ENCODE measurements at places on chromosomes 3 and 15. TPM values are rescaled to one million over a fixed set of nuclear protein-coding genes. Genes with fewer than 3 reads are reported as not detected.

TSEN2 gene
- total RNA-seq = 22.0 TPM

DNA sequence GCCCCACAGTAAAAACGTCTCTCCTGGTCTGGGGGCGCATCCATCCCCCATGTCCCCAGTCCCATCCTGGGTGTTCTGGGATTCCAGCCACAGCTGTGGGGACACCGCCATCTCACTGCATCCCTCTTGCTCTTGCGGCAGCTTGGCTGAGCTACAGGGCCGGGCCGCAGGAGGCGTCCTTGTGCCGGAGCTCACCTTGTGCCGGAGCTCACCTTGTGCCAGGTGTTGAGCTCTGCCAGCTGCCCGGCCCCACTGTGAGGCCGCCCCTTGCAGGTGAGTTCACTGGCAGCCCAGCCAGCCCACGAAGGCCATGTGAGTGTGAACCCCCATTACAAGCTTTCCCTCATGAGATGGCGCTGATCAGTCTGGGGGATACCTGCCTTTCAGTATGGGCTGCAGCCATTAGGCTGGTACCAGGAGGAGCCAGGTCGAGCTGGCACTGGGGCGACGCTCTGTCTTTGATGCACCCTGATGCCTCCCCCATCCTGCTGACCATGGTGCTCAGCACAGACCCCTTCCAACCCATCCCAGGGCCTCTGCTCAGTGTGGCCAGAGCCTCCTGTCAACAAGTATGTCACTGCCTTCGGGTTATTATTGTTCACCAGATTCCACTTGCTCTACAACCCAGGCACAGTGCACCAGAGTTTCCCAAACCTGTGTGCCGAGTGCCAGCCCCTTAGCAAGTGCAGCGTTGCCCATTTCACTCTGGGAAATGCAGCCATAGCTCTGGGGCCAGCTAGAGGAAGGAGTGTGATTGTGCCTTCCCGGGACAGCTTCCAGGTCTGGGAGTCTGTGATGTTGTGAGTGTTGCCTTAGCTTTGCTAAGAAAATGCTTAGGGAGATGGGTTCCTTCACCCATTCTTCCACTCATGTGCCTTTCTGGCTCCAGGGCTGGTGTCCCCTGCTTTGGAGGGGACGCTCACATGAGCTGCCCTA lies 105.7 kb downstream of the APBA2 start:
- no peak for DNase-seq

DNA sequence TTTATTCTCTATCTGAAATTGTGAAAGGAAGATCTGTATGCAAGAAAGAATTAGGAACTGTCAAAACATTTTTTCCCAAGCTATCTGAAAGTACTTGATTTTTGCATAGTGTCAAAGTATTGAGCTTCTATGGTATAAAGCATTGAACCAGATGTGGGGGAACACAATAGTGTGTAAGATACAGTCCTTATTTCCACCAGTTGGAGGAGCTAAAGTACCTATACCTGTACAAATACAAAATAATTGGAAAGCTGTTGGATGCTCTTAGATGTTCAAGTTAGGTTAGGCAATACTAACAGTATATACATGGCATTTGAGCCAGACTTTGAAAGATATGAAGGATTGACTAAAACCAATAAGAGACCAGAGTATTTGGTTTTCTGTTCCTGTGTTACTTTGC lies 148.4 kb downstream of the B3GALNT1 start:
- DNase-seq = no peak

DNA sequence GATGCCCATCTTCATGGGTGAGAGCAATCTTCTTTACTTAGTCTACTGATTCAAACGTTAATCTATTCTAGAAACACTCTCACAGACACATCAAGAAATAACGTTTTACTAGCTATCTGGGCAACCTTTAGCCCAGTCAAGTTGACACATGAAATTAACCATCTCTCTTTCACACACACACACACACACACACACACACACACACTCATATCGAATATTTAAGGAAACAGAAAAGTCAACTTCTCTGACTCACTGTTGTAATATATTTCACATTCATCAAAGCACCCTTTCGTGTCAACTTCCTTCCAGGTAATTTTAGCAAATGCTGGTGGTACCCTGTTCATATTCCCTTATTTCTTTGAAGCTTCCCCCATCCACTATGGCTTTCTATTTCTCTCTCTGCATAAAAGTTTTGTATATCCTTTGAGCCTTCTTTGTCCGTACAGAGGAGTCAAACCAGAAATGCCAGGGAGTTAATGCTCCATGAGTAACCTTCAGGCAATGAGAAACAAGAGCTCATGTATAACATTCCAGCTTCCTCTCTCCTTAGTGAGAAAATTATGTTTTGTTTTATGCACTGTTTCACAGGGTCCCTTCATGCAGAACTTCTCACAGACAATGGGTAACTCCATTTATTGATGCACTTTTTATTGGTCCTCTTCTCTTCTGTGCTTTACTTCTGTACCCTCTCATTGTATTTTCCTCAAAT lies 335.5 kb upstream of the CBLB start:
- no peak for DNase-seq

DNA sequence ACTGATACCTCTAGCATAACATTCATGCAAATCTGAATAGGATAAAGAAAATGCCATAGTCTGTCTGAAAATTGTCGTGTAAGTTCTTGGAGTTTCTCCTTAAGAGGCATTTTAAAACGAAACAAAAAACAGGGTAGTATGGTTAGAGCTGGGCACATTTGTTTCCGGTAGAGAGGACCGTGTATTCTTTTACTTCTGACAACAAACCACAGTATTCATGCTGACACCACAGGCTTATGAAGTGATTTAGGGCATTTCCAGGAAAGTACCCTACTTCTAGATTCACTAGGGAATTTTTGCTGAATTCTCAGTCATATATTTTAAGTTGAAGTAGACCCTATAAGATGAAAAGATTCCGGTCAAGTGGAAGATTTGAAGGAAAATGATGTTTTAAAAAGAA lies 541.3 kb downstream of the UNC13C start:
- no peak for DNase-seq

TMEM158 gene
- 29.1 TPM for total RNA-seq

- DNase-seq = no peak
Observed at GRCh38 chr3:3080309-3080708, 29.9 kb downstream of the IL5RA start.

SLC26A6 gene
- 56.7 TPM for total RNA-seq

MYL3 gene
- 0.24 TPM for total RNA-seq

DNA sequence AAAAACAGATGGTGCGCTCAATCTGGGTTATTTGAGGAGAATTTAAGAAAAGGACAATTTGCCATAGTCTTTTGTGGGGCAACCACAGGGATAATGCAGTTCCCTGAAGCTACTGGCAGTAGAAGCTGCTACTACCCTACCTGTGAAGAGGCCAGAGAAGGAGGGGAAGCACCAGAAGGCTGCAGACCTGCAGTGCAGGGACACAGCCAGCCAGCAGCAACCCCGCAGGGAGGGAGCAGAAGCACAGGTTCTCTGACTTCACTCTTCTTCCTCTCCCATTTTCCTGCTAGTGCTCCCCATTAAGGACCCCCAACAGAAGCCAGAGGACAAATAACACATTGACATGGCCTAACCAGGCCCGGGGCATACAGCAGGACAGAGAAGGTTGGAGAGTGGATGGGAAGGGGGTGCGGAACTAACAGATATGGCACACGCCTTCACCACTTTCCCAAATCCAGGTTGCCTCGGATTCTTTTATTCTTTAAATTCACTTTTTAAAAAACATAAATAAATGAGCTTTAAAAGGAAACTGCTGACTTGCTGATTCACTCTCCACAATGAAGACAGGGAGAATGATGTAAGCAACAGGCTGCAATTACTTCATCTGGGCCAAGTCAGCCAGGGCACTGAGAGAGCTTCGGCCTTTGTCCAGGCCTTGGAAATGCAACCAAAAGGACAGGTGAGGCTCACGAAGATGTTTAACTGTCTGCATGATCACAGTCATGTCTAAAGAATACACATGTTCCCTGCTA lies 30.1 kb downstream of the POPDC2 start:
- no peak for DNase-seq

DNA sequence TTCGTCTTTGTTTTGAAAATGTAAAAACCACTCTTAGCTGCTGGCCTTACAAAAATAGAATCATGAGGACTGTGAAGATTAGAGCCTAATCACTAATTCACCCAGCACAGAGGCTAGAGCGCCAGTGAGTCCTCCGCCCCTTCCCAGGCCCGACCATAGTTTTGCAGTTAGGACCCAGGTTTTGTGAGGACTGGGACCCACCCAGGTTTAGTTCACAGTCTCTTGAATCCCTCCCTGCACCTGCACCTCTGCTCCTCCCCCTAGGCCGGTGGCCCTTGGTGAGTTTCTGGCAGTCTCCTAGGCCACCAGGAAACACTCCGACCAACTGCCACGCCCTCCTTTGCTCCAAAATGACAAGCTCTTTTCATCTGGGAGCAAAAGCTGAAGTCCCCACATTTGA lies 136.0 kb upstream of the CCDC54 start:
- peak; percentile 51 for DNase-seq

GRCh38 chr3:186643493-186643892 lies 3.3 kb downstream of the FETUB start:
- DNase-seq = no peak

- no peak for DNase-seq
Observed at GRCh38 chr15:87419344-87419743, 837.2 kb downstream of the NTRK3 start.

GRCh38 chr3:81308306-81308705 lies 453.1 kb downstream of the GBE1 start:
- no peak for DNase-seq

DNA sequence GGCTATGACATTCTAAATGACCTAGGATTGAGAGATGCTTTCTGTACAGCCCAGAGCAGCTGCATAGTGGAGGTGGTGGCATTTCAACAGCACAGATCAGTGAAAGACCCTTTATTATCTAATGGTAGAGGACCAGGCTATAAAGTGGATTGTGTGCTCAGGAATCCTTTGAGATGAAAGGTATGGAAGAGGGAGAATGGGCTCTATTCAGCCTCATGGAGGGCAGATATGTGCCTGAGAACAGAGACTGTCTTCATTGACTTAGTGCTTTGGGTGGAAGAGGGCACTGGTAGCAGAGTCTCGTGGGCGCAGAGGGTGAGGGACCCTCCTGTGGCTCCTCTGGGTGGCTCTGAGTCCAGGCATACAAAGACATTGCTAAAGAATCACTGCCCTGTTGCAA lies 130.0 kb upstream of the SLC24A5 start:
- no peak for DNase-seq

NOX5 gene
- not detected for total RNA-seq

GRCh38 chr3:20057612-20058180 lies 17.4 kb downstream of the KAT2B start:
- DNase-seq = no peak

- no peak for DNase-seq
Observed at GRCh38 chr3:187207624-187208023, 10.3 kb downstream of the RTP1 start.

ZSCAN2 gene
- total RNA-seq = 31.2 TPM

FAH gene
- 21.7 TPM for total RNA-seq

DNA sequence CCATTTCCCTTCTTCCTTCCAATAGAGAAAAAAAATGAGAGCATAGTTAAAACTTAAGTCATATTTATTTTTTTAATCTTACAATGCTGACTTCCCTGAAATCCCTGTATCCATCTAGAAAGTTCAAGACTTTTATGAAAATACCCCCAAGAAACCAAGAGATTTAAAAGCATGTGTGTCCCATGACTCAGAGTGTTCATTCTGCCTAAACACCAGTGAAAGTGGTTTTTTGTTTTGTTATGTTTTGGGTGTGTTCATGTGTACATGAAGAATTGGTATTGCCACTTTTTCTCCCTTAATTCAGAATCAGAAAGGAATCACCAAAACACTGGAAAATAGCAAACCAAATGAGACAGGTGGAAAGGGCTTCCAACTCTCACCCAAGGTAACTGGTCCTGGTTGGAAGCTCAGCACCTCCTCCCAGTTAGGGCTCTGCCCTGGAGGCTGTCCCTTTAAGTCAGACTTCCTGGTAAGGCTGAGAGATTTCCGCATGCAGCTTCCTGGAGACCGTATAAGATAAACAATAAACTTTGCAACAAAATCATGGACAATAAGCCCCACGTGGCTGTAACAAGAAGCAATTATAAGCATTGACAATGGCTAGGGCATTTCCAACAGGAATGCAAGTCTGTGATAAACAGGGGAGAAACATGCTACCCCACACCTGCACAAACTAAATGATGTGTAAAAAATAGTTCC lies 121.9 kb upstream of the ARHGEF3 start:
- no peak for DNase-seq

GRCh38 chr3:160081958-160082533 lies 93.4 kb downstream of the IL12A start:
- DNase-seq = no peak

CYP19A1 gene
- total RNA-seq = not detected

GRCh38 chr3:167950212-167950611 lies 145.5 kb downstream of the GOLIM4 start:
- no peak for DNase-seq

- DNase-seq = no peak
Observed at GRCh38 chr3:27224197-27224596, 145.0 kb downstream of the NEK10 start.

- no peak for DNase-seq
Observed at GRCh38 chr3:152458376-152459117, 189.8 kb downstream of the MBNL1 start.

DNA sequence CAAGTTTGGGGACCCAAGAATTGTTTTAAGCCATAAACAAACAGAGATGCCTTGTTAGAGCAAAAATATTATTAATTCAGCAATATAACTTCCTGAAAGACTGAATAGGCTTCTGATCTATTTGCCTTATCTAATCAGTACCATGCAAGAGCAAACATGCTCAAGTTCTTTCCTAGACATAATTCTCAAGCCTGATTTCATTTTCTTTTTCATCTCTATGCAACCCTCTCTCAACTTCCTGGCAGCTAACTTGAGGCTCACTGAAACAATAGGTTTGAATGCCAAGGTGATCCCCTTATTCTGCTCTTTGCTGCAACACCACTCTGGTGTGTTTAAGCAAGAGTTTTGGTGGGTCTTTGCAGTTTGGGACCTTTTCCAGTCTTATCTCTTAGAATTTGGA lies 230.9 kb upstream of the CD96 start:
- DNase-seq = no peak

GRCh38 chr15:39108021-39108420 lies 472.9 kb upstream of the THBS1 start:
- no peak for DNase-seq

- DNase-seq = no peak
Observed at GRCh38 chr3:107235193-107235927, 141.9 kb upstream of the CCDC54 start.

DNA sequence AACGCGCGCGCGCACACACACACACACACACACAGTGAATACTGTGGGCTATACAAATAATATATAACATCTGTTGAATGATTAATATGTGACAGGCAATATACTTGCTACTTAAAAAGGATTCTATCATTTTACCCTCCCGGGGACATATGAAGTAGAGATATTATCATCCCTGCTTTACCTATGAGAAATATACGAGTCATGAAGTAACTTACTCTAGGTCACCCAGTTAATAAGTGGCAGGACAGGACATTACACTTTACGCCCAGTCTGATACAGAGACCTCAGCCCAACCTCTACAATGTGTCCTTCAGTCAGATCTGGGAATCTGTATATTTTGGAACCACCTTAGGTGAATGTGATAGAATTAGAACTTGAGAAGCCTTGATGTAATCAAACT lies 55.4 kb downstream of the CCDC54 start:
- DNase-seq = no peak

C3orf80 gene
- total RNA-seq = 0.13 TPM
